Mammary epithelial cell (primary cell): ENCODE measurements at places on chromosomes 1 and 21.

- no peak for DNase-seq
Observed at GRCh38 chr1:117611894-117612483, 6.1 kb downstream of the TENT5C start.

DNA sequence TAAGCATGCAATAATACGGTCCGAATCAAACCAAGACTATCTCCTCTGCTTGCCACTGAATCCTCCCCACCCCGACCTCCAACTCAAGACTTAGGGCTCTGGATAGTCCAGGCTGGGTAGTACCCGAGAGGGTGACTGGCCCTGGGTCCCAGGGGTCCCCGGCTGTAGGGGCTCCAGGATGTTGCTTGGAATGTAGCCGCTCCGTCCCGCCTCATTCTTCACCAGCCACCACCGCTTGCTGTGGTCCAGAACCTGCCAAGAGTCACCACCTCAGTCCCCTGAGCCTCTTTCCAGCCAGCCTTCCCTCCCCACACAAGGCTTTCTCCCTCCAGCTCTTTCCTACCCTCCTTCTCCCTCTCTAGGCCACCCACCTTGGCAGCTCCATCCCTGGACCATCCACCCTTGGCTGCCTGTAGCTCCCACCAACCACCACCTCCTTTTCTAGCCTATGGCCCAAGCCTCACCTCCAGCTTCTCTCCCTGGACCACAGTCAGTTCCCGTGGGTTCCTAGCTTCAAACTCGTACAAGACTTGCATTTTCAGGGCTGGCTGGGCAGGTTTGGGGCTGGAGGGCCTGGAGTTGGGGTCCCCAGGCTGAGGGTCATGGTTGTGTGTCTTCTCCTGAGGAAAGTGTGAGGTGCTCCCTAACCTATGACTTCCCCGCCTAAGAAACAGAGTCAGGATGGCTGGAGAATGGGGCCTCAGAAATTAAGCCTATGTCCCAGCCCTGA, 10.9 kb upstream of the GSTM3 start:
- DNase-seq, result no peak

- peak; percentile 37 for DNase-seq
Observed at GRCh38 chr1:227437495-227438008, 119.3 kb upstream of the CDC42BPA start.

DNA sequence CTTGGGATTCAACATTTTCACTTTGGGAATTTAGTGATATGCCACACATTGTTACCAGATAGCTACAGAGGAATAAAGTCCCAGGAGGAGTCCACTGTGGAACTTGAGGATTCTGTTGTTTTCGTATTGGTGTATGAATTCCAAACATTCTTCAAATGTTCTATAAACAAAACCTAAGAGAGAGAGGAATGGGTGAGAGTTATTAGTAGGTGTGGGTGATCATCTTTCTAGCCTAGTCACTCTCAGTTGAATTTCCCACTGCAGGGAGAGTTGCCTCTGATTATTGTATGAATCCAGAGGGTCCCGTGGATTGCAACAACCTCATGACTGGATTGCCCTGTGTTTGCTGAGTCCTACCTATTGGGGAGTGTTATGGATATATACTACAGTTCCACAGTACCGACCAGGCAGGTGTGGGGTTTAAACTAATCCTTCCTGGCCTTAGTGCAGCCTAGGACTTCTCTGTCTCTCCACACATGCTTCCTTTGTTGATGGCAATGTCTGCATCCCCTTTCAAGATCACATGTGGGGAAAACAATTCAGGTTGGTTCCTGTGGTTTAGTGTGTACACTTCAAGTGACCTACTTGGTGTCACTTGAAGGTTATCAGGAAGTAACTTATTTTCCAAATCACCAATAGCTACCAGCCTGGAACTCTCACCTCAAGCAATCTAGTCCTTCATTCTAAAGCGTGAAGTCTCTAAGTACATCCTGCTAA, 91.8 kb downstream of the ADCY10 start:
- no peak for DNase-seq

- DNase-seq, result no peak
Observed at GRCh38 chr1:151002051-151002450, 4.7 kb downstream of the MINDY1 start.

- no peak for DNase-seq
Observed at GRCh38 chr1:170369000-170369399, 163.0 kb upstream of the GORAB start.

DNA sequence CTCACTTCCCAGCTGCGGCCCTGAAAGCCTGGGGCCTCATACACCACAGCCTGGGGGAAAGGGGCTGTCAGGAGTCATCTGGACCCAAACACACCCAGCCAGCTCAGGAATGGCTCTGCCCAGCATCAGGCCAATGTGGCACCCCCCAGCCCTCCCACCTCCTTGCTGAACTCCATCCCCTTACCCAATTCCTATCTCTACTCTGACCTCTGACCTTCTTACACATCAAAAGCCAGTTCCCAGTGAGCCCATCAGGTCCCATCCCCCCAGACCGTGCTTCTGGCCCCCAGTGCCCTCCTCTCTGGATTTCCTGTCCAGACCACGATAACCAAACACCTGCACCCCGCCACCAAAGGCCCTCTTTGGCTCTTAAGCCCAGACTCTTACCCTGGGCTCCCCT, 16.3 kb downstream of the CRYBG2 start:
- DNase-seq, result no peak

DNA sequence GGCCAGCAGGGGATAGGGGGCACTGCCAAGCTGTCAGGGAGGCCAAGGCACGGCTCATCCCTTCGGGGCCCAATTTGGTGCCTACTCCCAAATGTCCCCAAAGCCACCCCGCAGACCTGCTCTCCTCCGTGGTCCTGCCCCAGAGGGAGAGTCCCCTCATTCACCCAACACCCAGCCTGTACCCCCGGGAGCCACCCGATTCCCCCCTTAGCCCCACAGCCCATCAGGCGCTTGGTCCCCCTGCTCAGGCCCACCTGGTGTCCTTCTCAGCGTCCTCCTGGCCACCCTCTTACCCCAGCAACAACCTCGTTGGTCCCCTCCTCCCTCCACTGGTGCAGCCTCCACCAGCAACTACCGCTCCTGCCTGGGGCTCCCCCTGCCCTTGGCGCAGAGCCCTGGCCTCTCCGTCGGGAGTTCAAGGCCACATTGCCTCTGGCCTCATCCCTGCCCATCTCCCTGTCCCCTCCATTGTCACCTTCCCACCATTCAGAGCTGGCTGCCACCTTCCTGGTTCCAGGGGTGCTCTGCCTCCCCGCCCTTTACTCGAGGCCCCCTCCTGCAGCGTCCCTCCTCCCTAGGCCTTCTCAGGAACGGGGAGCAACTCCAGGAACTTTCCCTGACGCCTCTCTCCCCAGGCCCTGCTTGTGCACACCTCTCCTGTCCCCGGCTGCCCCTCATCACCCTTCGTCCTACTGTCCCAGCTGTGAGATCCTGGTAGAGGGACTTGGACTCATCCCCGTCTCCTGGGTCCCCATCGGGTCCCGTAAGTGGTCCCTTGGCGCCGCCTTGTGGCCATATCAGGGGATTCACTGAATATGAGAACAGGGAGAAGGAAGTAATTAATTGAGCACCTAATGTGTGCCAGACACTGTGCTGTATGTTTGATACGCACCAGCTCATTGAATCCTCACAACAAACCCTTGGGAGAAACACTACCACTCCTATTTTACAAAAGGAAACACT, 73.9 kb downstream of the RAP1GAP start:
- DNase-seq, result peak; percentile 26

GRCh38 chr1:209531549-209531948, 52.0 kb upstream of the CAMK1G start:
- no peak for DNase-seq

DNA sequence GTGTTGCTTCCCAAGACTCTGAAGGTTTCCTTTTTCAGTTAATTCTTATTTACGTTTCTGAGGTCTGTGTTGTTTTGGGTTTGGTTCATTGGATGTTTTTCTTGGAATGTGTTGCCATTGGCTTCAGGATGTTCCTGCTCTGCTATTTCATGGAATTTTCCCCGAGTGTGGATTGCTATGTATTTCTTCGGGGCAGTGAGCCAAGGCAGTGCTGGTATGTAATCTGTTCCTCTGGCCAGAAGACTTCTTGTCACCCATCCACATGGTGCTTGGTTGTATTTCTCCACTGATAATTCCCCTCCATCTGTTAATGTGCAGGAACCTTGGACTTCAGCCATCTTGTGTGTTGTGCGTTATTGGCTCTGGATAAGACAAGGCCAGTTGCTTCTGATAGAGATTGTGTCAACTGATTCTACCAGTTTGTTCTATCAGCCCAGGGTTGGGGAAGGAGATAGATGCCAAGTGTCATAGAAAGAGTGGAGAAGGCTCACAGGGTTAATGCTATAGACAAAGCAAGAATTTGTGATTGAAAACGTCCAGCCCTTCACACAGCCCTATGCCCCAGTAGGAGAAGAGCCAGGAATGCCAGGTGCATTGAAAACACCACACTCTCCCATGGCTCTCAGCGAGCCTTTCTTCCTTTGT, 505.2 kb downstream of the PLPP3 start:
- DNase-seq, result no peak

- DNase-seq, result no peak
Observed at GRCh38 chr1:160285506-160285905, 573 bp upstream of the PEX19 start.

- DNase-seq, result peak; percentile 58
Observed at GRCh38 chr1:147890177-147890790, 12.3 kb upstream of the GJA8 start.

- peak; percentile 35 for DNase-seq
Observed at GRCh38 chr1:172815740-172816139, 156.8 kb downstream of the FASLG start.

DNA sequence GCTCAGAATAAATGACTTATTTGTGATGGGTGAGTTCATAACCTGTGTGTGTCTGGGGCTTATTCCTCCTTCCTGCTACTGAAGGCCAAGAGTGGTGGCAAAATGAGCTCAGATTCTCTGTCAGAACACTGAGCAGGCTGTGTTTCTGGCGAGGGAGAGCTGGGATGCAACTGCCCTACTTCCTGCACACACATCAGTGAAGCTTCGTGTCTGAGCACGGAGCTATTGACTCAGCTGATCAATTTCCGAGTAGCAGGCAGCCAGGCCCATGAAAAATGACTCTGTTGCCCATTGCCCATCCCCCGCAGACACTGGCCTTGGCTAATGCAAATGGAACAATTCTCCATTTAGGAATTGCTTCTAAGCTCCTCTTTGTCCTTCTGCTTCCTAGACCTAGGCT, 27.7 kb downstream of the TNR start:
- no peak for DNase-seq

DNA sequence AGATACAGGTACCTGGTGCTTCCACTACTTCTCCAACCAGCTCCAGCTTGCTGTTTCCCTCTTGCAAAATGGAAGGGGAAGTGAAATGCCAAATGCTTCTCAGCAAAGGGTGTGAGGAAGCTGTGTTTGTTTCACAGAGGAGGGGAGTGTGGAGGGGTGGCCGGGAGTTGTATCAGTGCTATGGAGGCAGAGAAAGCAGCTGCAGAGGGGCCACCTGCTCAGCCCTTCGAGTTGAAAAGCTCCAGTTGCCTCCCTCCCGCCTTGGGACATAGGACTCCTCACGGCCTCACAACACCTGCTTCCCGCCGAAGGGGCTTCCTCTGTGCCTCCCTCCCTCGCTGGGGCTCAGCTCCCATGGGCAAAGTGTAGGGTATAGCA, 12.1 kb upstream of the LINGO4 start:
- no peak for DNase-seq

DNA sequence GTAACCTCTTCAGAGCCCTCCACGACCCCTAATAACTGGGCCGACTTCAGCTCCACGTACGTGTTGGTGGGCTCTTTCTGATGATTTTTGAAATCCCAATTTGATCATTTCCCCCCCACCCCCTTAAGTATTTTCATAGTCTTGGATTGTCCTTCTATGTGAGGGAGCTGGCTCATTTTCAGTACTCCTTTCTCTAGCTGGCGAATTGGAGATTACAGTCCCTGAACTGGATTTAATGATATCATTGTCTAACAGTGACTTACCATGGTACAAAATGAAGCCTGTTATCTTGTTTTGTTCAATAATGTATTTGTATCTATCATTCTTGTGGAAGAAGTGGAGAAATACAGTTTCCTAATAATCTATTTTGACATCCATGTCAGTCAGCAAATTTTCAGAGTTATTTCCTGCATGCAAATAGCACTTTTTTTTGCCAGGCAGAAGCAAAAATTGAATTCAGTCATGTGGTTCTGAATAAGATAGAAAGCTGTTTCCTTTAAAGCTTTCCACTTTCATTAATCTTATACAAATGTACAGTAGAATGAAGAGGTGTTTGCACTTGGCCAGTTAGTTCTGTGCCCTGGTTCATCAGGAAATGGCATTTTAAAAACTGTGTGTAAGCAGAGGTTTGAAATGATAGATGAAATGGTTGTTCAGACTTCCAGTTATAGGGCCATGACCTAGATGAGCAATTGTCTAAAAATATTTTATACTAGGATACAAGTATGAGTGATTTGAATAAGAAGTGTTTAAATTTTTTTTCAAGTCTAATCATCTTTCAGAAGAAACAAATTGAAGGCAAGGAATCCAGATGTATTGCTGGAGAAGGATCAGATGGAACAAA, 104.2 kb downstream of the ATP5PO start:
- DNase-seq, result no peak
